Hippocampal formation (tissue), 2 donors: ENCODE measurements at places on chromosomes 2 and 18.

DNA sequence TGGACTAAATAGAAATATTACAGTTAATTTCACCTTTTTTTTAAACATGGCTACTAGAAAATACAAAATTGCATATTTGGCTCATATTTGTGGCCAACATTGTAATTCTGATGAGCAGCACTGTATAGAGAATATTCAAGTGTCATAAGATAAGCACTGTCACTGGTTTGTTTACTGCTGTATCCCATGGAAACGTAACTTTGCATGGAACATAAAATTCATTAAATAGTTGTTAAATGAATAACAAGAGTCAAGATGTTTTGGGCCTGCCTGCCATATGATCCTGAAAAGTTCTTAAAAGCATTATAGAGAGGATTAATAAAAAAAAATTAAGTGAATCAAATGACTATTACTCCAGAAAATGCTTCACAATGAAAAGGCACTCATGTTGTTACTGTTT is 763.7 kb upstream of the CRIM1 start:
- no peak for DNase-seq

DNA sequence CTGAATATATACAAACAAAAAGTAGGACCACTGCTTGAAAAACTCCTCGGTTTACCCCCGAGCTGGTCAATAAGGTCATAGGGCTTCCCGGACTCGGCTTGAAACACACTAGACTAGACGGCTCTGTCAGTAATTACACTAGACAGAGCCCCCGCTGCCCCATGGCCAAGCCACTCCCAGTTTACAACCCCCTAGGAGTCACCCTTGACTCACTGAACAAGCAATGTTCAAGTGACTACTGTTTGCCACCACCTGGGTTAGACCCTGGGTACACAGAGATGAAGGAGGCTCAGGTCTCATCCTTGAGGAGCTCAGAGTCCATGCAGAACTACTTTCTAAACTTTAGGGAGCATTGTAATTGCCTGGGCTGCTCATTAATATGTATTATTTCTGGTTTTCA is 13.7 kb upstream of the PRELID3A start:
- no peak for DNase-seq

- no peak for DNase-seq
These were observed 227.1 kb upstream of the ID2 start for GRCh38 chr2:8454797-8455196.

- DNase-seq = no peak
These were observed 367 bp downstream of the FBXO48 start for GRCh38 chr2:68466778-68467076.

GRCh38 chr2:170047331-170048065 is 130.4 kb upstream of the MYO3B start:
- DNase-seq = no peak

DNA sequence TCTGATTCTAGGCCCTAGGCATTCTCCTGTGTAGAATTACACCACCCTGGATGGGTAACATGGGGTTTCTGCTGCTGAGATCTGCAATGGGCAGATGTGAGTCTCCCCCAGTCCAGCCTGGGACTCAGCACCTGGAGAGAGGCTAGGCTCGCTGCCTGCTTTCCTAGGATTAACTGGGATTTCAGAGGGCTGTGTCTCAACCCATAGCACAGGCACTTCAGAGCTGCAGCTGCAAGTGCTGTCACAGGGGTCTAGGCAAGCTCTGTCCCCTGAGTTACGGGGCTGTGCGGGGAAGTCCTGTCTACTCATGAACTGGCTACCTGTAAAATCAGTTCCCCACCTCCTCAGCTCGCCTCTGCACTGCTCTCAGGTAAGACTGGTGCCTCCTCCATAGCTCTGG is 51.5 kb downstream of the CABLES1 start:
- no peak for DNase-seq

DNA sequence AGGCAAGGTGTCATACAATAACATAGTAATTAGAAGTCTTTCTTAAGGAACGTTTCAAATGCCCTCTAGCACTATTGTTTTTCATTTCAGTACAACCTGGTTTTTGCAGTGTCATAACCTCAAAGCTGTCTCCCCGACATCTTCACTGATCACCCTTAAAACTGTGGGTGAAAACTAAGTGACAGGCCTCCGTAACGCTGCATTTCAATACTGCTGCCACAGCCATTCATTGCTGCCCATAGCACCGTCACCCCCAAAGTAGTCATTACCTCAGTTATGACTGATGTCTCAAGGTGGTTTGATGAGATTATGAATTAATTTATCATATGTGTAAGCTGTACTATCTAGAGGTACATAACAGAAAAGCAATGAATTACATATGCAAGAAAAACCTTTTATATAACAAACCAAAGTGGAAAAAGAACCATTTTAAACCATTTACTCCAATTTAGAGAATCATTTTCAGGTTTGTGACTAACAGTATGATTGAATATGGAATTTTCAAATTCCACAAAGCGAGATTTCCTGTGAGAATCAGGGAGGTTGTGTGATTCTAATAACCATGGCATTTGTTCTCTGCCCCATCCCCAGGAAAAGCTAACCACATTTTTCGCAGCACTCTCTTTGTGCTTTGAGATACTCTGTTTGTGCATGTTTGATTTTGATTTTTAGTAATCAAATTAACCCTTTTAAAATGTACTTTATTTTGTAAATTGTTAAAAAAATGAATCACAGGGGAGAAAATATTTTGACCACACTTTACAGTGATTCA is 263.0 kb downstream of the PTGR3 start:
- no peak for DNase-seq

DNA sequence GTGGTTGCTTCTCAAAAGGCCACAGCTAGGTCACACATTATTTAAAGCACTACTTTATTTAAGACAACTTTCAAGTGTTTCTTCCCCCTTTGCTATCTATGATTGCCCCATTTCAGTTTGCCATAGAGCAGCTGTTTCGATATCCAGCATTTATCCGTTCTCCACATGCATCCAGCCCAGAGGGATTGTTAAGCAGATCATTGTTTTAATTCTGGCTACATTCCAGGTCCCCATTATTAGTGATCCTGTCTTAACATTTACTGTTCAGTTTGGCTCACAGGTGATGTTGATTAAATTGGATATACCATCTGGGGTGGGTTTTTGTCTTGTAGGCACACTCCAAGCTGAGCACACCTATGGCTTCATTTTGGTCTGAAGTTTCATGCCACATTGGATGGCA is 638.7 kb downstream of the ZEB2 start:
- no peak for DNase-seq

- DNase-seq = no peak
These were observed 70.7 kb downstream of the HDAC4 start for GRCh38 chr2:239329972-239330572.

DNA sequence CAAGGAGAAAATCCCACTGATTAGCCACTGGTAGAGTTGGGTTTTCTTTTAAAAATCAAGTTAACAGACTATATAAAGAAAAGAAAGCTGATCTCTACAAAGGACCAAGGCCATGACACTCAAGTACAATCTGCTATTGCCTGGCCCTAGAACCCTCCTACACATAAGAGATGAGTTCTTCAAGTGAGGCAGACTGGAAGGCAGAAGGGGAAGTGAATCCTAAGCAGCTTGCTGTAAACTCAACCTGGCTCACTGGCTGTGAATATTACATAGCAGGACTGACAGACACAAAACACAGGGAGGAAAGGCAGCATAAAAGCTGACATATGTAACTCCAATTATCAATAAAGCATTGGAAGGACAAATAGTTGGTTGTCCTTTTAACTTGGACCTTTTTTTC is 65.4 kb downstream of the TRIP12 start:
- DNase-seq = no peak

DNA sequence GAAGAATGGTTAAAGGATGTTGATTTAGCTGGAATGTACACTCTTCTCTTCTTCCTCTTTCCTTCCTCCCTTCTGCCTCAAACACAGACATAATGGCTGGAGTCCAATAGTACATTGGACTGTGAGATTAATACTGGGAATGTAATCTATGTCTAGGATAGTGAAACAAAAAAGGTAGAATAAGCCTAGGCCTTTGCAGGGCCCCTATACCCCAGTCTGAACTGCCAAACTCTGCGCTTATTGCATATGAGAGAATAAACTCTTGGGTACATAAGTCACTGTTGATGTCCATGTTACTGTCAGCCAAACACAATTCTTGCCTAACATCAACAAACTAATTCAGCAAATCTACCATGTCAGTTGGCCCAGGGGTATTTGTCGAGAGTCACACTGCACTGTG is 29.7 kb upstream of the CCDC150 start:
- DNase-seq = no peak
